ENCODE measurements at places on chromosomes 3 and 15.

DNA sequence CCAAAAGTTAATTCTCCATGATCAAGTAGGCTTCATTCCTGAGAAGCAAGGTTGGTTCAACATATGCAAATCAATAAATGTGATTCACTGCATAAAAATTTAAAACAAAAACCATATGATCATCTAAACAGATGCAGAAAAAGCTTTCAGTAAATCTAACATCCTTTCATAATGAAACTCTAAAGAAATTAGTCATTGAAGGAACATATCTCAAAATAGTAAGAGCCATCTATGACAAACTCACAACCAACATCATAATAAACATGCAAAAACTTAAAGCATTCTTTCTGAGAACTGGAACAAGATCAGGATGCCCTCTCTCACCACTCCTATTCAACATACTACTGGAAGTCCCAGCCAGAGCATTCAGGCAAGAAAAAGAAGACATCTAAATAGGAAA is 254.1 kb downstream of the AGBL1 start:
- DNase-seq, result no peak

DNA sequence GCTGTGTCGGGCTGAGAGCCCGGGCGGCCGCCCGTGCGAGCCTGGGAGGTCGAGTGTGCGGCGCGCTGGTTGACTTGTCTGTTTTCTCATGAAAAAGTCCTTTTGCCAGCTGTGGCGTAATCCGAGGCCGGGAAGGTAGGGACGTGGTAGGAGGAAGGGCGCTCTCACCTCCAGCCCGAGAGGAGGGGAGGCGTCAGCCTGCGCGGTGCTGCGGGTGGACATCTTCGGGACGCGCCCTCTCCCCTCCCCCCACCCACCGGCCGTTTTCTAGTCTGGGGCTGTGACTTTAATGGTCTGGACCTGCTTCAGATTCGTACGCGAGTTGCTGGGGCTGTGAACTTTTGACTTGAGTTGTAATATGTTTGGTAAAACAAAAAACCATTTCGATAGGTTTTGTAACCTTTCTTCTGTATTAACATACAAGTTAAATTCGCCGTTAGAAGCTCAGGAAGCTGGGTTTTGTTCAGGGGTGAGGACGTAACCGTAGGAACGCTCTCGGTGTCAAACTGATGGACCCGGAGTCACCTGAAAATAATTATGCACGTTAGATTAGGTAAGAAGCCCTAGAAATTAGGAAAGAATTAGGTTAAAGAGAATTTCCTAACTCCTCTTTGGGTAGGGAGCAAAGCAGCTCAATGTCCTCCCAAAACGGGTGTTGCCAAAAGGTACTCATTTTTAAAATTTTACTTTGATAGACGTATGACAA is 762 bp downstream of the NCK1 start:
- peak; percentile 23 for DNase-seq

GRCh38 chr15:99502661-99503060 is 63.1 kb upstream of the MEF2A start:
- no peak for DNase-seq

DNA sequence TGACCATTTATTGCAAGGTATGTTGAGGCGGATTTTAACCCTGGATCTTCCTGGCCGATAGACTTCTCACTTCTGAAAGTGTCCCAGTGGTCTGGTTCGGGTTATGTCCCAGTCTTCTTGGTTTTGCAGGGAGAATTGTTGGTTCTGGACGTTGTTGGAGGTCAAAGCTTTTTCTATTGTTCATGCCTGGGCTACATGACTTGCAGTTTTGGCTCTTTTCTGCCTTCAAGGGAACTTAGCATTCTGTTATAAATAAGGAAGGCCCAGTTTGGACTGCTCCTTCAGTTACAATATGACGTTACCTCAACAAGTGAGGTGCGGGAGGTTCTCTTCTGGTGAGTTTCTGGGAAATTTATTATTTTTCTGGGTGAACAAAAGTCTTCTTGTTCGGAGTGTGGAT is 614.3 kb downstream of the DIPK2A start:
- DNase-seq, result no peak

GRCh38 chr3:52415800-52416199 is 29.1 kb downstream of the SEMA3G start:
- DNase-seq, result no peak

DNA sequence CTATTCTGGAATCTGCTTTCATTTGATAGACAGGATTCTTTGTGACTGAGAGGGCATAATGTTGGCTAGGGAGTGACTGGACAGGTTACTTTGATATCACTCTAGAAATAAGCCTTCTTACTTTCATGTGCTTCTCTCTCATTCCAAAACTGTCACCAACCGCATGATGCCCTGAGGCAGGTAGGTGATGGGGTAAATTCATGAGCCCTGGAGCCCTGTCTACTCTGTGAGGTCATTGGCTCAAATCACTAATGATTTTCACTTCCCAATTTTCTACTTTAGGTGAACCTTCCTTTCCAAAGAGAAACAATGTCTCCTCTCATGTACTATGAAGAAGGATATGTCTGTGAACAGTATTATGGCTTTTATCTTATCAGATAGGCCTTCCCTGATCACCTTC is 596.7 kb downstream of the TUSC7 start:
- DNase-seq, result no peak

DNA sequence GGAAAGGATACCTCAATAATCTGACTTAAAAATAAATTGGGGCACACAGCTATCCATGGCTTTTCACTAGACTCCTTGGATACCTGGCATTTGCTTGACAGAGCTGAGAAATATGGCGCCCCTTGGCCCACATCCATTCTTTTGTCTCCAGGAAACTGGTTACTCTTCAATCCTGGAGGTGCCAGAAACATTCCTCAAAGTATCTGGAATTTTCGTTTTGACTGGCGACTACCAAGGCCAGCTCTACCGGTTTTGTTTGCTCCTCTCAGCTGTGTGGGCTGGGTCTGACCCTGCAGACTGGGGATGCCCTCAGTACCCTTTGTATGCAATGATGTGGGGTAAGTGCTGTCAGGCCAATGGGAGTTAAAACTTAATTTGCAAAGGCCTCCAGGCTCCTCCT is 27.0 kb downstream of the KATNBL1 start:
- DNase-seq, result no peak

DNA sequence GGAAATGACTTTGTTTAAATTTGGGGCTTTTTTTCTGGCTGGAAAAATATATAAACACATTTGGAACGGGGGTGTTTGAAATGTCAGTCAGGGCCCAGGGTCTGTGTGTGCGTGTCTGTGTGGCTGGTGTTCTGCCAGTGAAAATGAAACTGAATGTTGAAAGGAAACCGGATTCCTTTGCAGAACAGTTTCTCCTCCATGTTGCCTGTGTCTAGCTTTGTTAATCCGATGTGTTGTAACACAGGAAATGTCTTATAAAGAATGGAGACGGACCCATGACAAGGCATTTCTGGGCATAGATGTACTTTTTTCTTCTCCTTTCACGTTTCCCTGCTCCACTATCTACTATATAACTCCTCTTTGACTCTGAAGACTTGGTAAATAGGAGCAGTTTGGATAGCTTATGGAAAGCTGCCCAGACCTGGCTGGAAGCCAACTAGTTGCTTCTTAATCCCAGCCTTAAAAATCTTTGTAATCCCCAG is 2.8 kb downstream of the SQOR start:
- DNase-seq, result no peak

DNA sequence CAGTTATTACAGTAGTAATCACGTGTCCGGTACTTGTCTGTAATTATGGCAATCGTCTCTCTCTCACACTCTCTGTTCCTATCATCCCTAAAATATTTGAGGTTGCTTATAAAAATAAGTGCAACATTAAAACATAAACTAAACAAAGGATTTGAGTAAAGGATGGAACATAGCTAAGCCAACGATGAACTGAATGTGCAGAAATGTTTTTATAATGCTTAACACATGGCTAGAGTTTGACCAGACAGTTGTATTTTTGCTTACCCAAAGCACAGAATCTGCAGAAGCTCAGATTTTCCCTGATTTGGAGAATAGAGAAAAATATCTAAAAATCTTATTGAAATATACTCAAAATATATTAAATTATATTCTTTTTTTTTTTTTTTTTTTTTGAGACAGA is 1030.9 kb downstream of the NAALADL2 start:
- DNase-seq, result no peak

- DNase-seq, result no peak
These were observed 112.4 kb upstream of the PFN2 start for GRCh38 chr3:150082898-150083654.

DNA sequence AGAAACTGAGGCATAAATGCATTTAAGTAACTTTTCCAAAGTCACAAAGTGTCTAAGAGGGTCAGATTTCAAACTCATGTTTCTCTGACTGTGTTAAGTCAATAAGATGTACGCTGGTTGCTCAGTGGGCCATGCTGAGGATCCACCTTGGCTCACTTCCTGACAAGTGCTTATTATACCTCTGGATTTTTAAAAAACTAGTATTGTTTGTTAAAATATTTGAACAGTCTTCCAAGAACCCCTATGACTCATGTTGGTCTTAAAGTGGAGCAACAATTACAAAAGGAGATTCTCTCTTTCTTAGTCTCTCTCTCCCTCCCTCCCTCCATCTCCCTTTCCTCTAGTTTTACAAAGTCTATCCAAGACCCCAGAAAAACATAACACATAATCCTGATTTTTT is 1050.2 kb downstream of the AGBL1 start:
- DNase-seq, result no peak

DNA sequence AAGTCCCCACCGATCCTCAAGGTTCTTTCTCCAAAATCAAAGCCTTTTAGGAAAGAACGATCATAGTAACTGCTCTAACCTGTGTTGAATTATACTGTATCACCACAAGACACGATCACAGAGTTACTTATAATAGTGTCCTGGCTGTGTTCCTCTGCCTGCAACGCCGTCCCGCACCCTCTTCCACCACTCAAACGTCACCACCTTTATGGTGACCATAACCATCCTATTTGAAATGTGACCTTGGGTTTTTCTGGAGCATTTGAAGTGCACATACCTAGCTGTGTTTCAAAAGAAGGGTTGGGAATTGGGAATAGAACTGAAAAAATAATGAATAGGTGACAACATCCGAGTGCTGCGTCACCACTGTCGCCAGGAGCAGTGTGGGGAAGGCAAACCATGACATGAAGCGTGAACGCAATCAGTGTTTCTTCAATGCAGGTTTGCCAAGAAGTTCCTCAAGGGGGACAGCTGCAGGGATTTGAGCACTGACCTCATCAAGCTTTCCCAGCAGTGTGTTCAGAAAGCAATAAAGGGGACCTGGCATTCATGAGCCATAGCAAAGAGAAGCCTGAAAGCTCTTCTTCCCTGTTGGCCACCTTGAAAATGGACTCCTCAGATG is 769 bp upstream of the SELENOS start:
- DNase-seq, result no peak

GRCh38 chr3:159947220-159947619 is 41.4 kb upstream of the IL12A start:
- DNase-seq, result no peak

- no peak for DNase-seq
These were observed 72.0 kb downstream of the RAD18 start for GRCh38 chr3:8891303-8891702.

Measured in keratinocyte (primary cell).